ENCODE measurements at places on chromosomes 4 and X.

GRCh38 chr4:81392164-81392563, 79.5 kb downstream of the RASGEF1B start:
- DNase-seq: no peak

DNA sequence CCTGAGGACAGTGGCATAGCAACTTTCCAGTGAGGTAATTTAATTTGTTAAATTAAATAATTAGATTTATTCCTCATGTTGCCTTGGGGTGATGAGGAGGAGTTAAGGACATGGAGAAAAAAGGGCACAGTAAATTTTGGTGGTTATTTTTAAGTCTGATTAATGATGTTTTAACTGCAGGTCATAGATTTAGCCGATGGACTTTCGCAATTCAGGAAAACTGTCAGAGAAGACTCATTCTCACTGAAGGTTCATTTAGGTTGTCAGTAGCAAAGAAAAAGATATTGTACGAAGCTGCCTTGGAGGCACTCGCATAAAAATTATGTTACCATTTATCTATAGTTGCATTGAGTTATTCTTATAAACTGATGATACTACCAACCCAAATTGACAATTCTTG, 164.2 kb upstream of the PITX2 start:
- DNase-seq: no peak

DNA sequence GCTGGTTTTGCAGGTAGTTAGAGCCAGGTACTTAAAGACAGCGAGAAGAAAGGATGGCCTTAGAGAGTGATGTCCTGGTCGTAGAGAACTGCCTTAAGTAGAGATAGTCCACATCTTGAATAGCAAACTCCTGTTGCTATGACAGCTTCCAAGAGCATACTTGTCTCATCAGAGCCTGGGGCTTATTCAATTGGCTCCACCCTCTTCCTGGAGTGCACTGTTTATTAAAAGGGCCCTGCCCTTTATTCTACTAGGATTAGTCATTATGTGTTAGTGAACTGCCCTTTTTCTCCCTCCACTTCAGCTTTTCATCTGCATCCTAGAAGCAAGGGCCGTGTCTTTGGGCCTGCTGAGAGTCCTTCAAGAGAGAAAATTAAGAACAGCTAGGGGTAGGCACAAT, 94.5 kb upstream of the EOLA2 start:
- DNase-seq: no peak

DNA sequence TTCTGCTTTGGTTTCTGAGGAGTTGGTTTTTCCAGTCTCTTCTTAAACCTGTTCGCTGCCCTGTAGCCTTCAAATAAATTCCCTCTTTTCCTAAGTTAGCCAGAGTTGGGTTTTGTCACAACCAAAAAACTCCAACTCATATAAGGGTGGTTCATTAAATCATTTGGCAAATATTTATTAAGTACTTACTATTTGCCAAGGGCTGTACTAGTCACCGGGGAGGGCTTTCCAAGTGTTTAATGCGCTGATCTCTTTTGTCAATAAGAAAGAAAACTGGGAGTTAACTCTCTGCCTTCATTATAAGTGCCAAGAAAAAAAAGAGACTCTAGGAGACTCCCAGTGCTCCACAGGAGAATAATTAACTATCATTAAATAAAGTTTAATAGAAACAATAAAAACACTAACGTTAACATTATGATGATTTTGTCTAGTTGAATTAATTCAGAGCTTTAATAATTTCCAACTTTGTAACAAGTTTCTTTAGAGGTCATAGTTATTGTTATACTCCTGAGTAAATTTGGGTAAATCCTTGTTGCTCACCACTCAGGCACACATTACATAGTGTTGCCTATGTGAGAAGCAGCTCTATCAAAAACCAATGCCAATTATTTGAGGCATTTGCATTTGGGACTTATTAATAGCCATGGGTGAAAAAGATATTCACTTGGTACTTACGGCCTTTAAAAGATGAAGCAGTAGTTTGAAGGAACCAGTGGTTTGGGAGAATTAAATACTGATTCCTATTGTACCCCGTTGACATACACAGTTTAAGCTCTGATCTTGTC, 122.5 kb upstream of the TEX13D start:
- DNase-seq: no peak

DNA sequence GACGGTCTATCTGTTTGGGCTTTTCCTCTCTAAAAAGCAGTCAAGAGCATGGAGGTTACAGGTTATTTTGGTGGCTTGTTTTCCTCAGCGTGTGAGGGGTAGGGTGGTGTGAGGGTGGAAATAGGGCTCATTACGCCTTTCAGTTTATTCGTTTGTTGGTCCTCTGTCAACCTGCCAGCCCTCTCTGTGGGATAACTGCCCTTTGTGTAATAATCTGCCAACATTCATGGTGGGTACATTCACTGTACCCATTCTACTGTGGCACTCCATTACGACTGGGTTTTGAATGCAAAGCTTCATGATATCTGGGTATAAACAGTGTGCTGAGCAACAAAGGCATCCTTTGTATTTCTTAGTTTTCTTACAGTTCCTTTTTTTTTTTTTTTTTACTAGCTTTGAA, 136.4 kb downstream of the ADGRL3 start:
- no peak for DNase-seq

GRCh38 chrX:96721354-96721753, 36.7 kb downstream of the DIAPH2 start:
- no peak for DNase-seq

- DNase-seq: no peak
Measured at GRCh38 chr4:158970812-158971211, 132.1 kb upstream of the RAPGEF2 start.

DNA sequence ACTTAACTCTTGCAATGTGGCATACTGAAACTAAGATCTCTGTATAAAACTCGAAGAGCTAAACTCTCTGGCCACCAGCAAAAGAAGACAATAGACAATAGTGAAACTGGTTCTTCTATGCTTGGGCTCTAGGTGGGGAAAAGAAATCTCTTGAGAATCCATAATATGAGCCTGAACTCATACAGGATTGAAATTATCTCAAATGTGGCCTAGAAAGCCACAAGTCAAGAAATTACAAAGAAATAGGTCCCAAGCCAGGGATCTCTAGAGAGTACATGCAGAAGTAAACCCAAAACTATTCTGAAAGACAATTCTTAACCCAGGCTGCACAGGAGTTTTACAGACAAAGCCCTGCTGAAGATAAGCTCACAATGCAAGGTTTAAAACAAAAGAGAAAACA, 127.4 kb downstream of the ANAPC10 start:
- no peak for DNase-seq

- DNase-seq: no peak
Measured at GRCh38 chrX:153306527-153307115, 14.9 kb downstream of the PNMA6F start.

DNA sequence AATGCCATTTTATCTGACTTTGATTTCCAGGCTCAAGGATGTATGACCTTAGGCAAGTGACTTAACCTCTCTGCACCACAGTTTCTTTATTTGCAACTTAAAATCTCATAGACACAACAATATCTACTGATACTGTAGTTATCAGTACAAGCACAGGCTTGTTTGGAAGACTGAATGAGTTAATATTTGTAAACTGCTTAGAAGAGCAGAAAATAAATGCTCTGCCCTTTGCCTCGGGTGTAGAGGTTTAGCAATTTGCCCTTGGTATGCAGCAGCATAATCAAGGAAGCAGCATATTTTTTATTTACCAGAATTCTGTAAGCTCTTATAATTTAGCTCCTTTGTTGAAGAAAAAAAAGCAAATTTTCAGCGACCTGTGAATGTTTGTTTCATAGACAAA, 2.9 kb upstream of the CXCL1 start:
- no peak for DNase-seq

DNA sequence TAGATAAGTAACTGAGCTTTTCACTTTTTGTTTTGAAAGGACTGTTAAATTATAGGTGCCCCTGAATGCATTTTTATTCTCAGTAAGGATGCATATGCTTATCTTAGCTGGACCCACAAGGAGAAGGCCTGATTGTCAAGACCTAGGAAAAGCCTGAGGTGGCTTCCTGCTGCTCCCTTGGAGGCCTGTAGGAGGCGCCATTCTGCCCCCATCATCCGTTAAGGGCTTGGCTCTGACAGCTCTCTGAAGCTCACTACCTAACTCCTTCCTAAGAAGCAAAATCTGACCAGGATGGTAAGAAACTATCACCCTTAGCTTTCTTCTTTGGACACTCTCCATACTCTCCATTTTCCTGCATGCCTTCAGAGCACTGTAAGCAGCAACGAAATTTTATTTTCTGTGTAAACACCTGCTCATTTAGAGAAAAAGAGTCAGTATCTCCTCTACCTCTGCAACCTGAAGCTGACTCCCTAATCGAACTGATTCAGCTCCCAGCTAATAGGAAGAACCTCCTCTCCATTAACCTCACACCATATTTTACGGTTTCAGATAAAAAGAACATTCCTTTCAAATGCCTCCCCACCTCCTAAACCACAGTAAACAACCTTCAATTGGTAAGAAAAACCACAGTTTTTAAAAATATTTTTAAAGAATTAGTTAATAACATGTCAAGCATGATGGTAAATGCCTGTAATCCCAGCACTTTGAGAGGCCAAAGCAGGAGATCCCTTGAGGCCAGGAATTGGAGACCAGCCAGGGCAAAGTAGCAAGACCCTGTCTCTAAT, 73.4 kb upstream of the EDNRA start:
- DNase-seq: no peak

GRCh38 chr4:88276952-88277710, 7.2 kb downstream of the PPM1K start:
- no peak for DNase-seq

DNA sequence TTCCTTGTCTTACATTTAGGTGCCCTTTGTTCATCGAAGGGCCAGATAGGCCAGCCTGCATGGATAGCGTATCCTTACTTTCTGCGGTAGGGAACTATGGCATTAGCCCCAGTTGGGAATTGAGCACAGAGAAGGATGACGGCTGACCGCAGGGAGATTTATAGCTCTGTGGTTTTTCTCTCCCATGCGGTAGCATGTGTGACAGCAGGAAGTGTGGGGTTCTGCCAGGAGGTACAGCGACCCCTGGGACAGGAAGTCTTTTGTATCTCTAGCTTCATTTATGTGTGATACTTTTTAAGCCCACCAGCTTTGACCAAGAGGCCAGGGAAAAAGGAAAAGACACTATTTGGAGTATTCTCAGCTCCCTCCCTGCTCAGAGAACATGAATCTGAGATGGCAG, 33.1 kb downstream of the GAB3 start:
- DNase-seq: no peak

DNA sequence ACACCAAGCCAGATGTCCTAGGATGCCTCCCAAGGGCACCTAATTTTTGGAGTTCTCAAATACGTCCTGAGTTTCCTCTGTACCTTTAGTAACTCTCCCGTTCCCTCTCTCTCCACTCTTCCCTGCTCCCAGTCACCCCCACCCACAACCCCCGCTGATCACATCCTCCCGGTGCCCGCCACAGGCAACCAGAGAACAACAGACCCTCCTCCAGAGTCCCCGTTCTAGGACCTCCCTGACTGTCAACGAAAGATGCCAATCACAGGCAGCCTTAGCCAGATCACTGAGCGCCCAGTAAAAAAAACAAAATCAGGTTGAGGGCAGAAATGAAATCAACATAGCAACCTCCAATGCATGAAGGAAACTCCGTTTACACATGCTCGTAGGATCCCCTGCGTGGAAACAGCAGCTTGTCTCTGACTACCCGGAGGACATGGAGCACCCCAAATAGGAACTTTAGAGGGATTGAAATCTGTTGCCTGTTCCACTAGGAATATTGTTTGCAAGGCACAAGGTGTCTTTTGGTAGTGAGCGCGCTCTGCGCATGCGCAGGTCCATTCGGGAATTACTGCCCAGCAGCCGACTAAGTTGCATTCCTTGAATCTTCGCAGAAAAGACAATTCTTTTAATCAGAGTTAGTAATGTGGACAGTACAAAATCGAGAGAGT, at the start of gene GABRB1:
Gene GABRB1, plus strand, starts transcription at position 557 of the 668 bp plus-strand sequence.
- DNase-seq: no peak

DNA sequence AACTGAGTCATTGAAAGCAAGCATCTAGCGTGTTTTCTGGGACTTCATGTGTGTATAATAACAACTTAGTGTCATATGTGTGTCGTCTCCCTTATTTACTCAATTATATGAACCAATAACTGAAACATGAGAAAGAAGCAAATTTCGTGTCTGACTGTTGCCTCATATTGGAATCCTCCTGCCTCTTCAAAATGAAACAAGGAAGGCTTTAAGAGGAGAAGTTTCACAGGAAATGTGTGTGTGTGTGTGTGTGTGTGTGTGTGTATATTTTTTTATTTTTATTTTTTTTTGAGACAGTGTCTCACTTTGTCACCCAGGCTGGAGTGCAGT, 145.8 kb upstream of the SFRP2 start:
- DNase-seq: no peak

DNA sequence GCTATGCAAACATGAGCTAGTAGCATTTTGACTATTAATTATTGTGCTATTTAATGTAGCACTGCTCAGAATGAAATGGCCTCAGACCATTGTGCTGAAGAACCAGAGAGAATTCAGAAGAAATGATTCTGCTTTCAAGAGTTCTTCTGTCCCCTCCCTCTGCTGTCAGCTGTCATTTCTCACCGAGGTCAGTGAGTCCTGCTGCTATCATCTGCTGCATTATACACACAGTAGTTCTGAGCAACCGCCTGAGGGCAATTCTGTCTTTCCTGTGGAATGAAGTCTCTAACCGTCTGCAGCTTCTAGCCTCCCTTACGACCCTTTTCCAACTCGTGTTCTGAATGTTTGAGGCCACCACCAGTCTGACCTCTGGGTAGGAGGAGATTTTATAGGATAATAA, 249.4 kb downstream of the HNRNPD start:
- DNase-seq: no peak

DNA sequence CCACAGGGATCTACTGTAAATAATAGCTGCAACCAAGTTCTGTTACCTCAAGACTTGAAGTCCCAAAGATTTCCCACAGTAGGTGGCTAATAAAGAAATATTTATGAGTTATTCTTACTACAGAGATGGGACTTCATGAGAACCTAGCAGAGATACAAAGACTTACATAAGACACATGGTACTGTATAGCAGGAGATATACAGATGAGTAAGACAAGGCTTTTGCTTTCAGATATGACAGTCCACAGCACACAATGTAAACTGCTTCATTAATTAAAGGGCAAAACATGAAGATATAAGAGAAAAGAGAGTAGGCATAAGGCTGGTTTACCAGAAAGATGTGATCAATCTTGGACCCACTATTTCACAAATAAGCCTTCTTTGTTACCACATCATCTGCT, 6.6 kb downstream of the ANKRD17 start:
- DNase-seq: no peak

DNA sequence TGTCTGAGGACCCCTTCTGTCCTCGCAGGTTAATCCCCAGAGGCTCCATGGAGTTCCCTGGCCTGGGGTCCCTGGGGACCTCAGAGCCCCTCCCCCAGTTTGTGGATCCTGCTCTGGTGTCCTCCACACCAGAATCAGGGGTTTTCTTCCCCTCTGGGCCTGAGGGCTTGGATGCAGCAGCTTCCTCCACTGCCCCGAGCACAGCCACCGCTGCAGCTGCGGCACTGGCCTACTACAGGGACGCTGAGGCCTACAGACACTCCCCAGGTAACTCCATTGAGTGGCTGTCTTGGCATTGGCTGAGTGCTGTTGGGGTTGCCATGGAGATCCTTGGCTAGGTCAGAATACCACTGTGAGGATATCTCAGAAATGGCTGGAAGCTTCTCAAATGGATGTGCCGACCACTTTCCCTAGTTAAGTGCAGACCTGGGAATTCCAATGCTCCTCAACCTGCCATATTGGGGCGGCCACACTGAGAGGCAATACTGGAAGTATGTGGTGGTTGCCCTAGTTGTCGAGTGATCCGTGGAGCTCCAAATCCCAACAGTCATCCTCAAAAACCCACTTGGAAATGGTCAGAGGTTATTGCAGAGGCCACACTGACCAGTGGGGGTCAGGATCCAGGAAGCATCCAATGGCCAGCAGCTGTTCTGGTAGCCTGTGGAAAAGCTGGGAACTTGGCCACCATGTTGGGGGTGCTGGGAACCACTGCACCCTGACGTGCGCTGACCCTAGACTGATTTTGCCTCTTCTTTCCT, 4.9 kb downstream of the GATA1 start:
- no peak for DNase-seq

Data from activated CD4-positive, alpha-beta T cell treated with anti-CD3 and anti-CD28 coated beads, Interleukin-2, amount 50 U/mL, for 24 hours (primary cell).